B cell (primary cell): ENCODE measurements at places on chromosomes 11 and 22.

DNA sequence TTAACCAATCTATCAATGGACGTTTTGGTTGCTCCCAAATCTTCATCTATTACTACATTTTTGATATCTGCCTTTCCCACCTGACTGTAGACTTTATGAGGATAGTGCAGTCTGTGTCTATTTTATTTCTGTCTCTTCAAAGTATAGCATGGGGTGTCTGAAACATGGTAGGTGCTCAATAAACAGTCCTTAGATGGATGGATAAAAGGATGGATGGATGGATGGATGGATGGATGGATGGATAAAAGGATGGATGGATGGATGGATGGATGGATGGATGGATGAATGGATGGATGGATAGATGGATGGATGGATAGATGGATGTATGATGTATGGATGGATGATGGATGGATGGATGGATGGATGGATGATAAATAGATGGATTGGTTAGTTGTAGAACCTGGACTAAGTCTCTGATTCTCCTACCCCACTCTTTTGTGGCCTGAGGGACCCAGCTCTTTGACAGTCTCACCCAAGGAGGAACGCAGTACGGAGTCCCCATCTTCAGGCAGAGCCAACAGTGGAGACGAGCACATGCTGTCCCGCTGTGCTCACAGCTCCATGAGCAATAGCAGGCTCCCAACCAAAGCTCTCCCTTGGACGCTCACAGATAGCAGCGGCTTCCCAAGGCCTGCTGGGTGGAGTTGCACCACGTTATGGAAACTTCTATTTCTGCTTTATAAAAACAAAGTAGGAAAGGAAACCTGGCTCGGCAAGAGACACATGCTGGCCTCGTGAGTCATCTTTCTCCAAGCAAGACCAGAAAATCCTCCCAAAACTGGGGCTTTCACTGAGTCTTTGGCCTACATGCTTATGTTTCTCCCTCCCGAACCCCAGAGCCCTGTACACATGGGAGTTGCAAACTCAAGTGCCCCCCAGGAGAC, 448.0 kb downstream of the MIAT start:
- DNase-seq: no peak

- DNase-seq: no peak
Observed at GRCh38 chr11:1753229-1753928, 3.0 kb upstream of the IFITM10 start.

DNA sequence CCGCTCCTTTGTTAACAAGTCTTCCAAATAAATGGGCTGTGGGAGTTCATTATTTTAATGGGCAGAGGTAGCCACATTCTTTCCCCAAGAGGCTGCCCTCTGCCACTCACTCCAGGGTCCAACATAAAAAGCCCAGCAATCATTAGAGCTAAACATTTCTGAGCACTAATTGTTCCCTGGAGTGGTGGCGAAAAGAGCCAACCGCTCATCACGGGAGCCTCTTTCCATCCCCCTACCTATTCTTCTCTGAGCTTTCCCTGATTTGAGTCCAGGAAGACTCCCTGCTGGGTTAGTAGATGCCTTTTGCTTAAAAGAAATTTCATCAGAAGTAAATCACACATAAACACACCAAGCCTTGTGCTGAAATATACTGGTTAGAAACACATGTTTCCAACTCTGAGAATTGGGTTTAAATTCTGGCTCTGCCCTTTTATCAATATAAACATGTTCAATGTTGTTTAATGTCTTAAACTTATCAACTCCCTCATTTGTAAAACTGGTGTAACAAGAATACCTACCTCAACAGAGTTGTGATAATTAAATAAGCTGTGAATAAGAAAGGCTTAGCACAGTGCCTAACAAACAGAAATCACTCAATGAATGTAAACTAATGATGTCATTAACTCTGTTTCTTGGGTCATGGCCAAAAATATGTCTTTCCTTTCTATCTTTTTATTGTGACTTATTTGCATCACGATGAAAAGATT, at the start of gene OR5A2:
OR5A2 (minus strand) TSS at position 53 of the 707 bp plus-strand sequence. CDS start 3,460 bp downstream, outside the sequence.
- DNase-seq: no peak

GRCh38 chr22:39182478-39183030, 30.1 kb upstream of the CBX7 start:
- DNase-seq: no peak

- no peak for DNase-seq
Observed at GRCh38 chr11:12569499-12570425, 104.5 kb upstream of the TEAD1 start.

DNA sequence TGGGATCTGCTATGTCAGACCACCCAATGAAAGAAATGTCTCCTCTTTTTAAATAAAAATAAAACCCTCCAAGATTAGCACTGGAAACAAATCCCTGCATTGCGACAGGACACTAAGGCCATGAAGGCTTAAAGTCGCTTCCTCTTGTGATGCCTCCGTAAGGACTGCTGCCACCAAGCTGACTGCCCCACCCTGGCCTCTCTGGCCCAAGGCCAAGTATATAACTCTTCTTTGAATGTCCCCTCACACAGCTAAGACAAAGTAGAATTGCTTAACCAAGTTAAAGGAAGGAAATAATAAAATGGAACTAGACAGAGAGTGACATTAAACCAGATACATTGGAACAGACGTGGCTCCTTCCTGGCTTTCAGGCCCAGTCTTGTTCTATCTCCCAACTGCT, 7.5 kb upstream of the NRGN start:
- no peak for DNase-seq

- no peak for DNase-seq
Observed at GRCh38 chr11:114242032-114242431, 54.2 kb upstream of the NNMT start.

GRCh38 chr22:46763051-46763705, 728 bp downstream of the TBC1D22A start:
- DNase-seq: peak; percentile 88

DNA sequence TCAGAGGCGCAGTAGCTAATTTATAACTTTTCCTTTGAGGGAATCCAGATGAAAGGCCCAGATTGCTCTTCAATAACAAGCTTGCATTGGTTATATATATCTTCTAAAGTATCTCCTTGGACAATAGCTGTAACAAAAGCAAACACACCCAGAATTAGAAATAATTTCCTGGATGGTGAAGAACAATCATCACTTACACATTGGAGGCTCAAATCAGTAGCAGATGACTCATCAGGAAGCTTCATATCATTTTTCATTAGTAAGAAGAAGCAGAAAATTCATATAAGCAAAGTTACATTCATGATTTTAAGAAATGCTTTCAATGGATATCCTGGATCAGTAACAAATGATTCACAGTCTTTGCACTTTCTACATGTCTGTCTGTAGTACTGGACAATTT, 173.6 kb upstream of the CCDC90B start:
- DNase-seq: no peak

DNA sequence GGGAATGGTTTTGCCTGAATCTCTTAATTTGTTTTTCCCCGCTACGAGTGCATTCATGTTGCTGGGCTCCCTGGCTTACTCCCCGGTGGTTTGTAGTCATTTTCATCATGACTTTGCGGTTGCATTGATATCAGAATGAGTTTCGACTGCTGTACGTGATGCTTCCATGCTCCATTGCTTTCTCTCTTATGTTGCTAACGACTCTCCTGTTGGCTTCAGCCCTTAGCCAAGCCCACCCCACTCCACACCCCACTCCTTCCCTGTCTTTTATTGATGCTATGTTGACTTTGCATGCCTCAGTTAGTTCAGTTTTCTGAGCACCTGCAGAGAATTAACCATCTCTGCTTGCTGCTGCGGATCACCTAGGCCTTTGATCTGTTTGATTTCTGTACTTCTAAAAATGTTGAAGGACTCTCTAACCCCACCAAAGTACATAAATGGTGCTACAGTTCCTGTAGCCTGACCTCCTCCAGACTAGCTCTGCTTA, 65.3 kb downstream of the ARFGAP2 start:
- no peak for DNase-seq

DNA sequence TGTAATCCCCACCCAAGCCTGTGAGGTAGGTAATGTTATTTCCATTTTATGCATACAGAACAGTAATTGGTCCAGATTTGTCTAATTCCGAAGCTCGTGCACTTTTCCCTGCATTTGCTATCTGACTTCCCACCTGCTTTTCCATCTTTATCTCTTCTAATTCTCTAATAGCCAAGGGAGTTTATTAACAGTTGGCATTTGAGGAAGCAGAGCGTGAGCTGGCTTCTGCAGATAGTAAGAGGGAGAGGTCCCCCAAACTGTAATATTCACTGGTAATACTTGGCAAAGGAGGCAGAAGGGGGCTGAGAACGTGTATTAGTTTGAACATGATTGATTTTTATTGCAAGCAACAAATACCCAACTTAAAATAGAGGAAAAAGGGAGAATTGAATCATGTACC, 110.8 kb upstream of the SPON1 start:
- DNase-seq: no peak

DNA sequence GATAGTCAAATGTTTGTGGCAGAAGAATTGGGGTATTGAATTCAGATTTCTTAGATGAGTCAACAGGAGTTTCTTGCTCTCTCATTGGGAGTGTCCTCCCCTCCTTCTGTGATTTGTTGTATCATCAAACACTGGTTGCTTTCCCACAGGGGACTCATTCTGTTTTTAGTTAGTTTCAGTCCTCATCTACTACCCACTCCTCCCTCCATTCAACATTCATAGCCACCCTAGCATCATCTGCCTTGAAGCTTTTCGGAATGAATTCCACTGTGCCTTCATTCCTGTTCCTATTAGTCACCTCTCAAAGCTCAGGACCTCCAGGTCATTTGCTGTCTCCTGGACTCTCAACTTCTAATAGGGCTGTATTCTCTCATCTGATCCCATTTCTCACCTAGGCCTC, 31.5 kb upstream of the RAB38 start:
- DNase-seq: no peak

- no peak for DNase-seq
Observed at GRCh38 chr11:33396361-33396760, 139.2 kb downstream of the HIPK3 start.

DNA sequence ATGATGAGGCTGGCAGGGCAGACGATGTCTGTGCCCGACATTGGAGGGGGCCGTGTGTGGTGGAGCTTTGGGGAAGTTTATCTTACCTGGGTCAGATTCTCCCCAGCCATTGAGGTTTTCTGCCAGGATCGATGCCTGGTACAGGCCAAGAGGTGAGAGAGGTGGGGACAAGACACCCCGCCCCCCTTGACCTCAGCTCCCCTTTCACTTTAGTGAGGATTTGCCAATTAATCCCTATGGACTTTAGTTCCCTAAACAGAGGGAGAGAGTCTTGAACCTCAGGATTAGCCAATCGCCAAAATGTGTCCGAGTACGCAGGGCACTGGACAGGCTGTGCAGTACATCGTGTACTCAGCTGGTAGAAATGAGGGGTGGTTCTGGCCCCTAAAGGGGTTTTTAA, 541 bp downstream of the HORMAD2 start:
- no peak for DNase-seq
